OCI-M1 (cell line): ENCODE measurements at places on chromosomes 6 and 20.

DNA sequence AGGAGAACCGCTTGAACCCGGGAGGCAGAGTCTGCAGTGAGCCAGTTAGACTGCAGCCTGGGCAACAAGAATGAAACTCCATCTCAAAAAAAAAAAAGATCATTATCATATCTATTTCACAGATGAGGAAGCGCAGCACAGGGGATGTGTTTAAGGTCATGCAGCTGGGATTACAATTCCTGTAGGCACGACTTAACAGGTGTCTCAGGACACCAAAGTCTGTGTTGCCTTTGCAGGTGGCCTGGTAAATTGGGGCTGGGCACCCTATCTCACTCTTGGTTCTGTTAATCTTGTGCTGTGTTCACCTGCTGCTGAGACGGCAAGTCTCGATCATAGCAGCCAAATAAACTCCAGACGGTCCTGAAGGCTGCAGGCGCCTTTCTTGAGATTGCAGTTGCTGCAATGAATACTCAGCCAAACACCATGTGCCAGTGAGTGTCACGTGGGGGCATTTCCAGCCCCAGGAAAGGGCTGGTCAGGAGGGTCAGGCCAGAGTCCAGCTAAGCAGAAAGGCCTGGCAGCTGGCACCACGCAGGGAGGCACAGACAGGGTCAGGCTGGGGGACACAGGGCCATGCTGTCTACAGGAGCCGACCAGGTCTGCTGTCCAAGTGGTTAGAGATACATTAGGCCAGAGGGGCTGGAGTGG lies 55.8 kb downstream of the FGD2 start:
- peak; percentile 39 for DNase-seq

DNA sequence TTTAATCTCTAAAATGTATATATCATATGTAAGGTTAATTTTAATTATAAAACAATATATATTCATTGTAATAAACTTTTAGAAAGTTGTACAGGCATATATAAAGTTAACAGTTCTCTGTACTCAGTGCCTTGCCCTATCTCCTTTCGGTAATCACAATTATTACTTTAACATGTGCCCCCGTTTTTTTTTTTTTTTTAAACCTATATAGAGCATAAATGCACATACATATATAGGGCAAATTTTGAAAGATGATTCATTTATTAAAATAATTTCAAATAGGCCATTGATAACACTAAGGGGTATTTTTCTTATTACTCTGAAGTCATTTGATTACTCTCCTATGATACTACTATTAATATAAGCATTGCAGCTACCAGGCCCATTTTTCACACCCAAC lies 1.9 kb downstream of the ASF1A start:
- DNase-seq: no peak

DNA sequence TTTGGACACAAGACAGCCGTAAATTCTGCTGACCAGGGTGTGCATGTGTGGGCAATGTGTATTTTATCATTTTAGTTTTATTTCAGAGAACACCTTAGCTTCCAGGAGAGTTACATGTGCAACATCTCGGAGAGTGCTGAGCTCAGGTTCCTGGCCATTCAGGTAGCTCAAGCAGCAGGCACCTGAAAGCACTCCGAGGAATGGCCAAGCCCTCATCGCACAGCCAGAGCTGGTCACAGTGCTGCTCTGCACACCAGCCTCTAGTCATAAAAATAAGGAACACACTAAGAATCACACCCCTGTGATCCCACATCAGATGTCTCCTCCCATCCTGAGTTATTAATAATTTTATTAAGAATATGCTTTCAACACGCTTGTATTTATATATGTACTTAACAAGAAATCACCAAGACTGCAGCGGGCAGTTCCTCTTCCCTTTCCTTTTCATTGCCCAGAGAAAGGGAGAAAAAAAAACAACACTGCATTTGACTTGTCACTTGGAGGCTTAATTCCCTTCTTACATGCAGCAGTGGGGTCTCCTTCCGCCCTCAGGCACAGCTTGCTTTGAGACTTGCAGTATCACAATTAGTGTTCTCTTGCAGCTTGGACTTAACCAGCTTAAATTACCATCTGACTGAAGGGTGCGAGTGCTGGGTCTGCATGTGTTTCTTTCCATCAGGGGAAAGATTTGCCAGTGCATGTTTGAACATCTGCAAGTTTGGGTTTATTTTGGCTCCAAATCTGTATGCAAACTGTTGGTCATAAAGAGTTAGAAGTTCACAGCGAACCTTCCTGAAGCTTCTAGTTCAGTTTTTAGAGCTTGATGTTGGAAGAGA lies 36.0 kb upstream of the IRF4 start:
- no peak for DNase-seq

- DNase-seq: peak; percentile 70
Measured at GRCh38 chr6:90284236-90285041, 12.2 kb downstream of the BACH2 start.

DNA sequence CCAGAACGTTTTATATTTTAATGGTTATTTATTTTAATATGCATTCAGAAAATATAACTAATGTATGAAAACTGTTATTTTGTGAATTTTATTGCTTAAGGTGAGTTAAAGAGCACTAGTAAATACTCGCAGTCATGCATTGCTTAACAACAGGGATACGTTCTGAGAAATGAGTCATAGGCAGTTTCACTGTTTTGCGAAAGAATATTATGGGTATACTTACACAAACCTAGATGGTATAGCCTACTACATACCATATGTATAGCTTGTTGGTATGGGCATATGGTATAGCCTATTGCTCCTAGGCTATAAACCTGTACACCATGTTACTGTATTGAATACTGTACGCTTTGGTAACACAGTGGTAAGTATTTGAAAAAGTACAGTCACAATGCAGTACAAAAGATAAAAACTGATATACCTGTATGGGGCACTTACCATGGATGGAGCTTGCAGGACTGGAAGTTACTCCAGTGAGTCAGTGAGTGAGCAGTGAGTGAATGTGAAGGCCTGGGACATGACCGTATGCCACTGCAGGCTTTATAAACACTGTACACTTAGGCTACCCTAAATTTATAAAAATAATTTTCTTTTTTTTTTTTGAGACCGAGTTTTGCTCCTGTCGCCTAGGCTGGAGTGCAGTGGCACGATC lies 38.5 kb downstream of the ARFGEF2 start:
- DNase-seq: no peak

DNA sequence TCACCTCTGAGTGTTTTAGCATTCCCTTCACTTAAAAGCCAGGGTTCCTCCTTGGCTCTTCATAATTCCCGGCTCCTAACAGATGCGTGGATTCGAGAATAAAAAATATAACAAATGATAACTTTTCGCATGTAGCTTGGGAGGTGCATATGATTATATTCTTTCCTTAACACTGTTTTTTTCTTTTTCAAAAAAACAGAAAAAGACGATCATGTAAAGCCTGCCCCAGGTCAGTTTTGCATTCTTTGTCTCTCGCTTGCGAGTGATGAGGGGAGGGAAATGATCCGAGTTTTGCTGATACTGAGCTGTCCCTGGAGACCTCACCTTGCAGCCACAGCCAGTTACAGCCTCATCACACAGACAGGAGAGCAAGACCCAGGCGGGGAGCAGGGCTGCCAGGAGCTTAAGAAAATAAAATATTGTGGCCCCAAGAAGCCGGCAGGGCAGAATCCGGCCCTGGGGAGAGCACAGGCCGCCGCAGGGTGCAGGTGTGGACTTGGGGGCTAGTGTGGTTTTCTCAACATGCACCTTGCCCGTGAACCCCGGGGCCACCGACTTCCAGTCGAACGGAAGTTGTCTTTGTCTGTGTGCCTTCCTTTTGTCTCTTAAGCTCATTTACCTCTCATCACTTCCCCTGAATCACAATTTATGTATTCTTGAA lies 301.8 kb downstream of the TAF4 start:
- DNase-seq: no peak

DNA sequence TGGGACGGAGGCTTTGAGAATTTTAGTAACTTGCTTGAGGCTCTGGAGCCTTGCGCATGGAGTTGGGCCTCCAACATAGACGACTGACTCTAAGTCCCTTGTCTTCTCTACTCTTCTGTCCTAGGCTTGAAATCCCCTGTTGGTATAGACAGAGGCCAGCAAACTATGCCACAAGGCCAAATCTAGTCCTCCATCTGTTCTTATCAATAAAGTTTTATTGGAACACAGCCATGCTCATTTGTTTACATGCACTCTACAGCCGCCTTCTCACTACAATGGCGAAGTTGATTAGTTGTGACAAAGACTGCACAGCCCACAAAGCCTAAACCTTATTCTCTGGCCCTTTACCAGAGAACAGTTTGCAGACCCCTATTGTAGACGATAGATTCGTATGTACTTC lies 174.1 kb upstream of the ZFP64 start:
- DNase-seq: no peak

DNA sequence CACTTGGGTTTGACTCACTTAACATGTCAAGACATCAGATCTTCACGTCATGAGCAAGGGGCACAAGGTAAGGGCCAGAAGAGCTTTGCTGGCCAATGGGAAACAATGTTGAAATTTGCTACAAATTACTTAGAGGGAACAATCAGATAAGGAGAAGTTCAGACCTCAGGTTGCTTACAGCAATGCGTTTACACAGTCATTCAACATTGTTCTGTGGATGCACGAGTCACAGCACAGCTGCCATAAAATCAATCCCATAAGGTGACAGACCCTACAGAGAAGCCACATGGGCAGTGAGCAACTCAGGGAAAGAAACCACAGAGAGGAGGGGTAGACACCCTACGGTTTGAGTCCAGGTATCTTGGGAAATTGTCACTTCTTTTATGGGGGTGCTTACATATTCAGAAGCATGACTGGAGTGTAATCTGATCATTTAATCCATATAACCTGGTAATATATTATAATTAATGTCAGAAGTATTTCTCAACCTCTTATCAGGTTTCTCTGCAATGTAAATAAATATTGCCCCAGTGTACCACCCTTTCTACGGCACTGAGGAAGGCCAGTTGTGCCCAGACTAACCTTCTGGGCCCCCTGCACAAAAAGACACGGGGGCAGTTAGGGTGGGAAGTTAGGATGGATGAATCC lies 2.3 kb upstream of the SLC22A2 start:
- no peak for DNase-seq

DNA sequence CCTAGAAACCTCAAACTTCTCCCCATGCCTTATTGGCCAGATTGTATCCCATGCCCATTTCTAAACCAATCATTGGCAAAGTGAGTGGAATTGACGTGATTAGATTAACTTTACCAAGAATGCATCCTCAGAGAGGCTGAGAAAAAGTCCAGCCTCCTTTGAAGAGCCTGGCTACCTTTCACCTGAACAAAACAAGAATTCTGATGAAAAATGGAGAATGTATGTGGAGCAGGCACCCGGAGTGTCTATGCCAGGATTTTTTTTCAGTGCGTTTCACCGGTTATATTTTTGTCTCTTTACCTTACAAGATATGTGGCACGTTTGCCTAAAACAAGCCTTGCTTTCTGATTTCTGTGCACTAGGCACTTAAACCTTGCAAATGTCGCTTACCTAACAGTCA lies 6.1 kb upstream of the TRAM2 start:
- no peak for DNase-seq

DNA sequence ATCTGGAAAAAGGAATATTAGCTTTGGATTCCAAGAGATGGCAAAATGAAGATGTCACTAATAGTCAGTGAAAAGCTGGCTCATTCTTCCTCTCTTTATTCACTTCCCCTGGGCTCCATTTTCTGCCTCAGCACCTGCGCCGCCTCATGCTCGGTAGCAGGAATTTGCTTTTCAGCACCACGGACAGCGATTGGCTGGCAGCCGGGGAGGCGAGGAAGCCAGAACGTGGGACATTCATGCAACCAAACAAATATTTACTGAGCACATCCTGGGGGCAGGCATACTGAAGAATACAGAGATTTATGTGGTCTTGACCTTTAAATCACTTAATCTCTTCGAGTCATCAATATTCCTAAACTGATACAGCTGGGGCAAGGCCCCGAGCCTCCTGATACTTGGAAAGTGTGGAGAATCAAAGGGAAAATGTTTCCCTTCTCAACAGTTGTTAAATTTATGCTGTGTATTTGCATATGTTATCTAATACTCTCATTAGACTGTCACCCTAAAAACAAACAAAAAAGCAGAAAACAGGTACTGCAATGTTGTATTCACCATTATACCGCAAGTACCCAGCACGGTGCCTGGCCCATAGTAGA lies 12.1 kb upstream of the PDYN start:
- peak; percentile 78 for DNase-seq

DNA sequence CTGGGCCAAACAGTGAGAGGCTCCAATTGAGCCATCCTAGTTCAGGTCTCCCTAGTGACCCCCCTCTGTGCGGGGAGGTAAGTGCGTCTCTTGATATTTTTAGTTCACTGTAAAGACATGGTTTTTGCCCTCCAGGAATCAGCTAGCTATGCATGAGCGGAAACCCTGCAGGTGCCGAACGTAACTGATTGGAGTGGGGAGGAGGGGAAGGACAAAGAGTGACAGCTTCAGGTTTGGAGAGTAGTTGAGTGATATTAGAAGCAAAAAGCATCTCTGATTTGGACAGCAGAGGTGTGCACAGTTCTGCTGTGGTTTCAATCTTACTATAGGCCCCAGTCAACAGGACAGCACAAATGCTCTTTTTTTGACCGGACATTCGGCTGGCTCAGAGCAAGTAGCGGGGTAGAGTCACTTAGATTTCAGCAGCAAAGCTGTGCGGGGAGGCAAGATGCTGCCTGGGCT lies 31.8 kb downstream of the TBC1D7 start:
- DNase-seq: no peak

DNA sequence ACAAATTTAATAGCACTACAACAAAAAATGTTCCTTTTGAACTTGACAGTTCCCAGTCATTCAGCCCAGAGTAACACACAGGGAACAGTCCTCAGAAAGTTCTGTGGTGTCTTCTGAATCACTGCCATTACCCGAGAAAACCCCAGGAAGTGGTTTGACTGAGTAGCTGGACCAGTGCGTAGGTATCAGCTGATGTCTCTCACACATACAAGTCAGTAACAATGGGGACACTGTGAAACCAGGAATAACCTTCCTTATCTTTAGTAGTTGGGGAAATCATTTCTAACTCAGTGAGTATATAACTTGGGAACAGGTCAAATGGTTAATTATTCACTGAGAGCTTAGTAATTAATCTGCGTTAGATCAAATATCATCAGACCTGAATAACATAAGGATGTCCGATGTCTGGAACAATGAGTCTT lies 73.1 kb downstream of the HIVEP2 start:
- peak; percentile 55 for DNase-seq

GRCh38 chr20:5364997-5365597 lies 48.3 kb upstream of the PROKR2 start:
- no peak for DNase-seq

GRCh38 chr6:12585497-12585958 lies 131.0 kb upstream of the PHACTR1 start:
- DNase-seq: no peak

DNA sequence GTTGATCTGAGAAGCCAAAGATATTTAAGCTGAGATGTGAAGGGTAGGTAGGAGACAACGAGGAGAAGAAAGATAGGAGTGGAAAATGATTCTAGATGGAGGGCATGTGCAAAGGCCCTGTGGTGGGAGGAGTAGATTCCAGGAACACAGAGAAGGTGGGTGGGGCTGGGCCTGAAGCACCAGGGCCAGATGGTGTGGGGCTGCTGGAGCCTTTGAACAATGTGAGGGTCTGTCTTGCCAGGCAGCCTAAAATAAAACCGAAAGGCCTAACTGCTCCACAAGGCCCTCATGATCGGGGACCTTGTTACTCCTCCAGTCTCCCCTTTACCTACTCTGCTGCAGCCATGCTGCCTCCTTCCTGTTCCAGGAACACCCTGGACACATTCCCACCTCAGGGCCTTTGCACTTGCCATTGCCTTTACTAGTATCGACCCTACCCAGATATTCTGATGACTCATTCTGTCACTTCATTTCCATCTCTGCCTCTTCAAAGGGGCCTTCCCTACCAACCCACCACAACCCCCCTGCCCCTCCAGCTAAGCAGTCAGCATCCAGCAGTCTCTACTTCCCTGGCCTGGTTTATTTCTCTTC lies 20.0 kb downstream of the FAM110A start:
- DNase-seq: no peak
